ENCODE measurements at places on chromosomes 4 and X.

DNA sequence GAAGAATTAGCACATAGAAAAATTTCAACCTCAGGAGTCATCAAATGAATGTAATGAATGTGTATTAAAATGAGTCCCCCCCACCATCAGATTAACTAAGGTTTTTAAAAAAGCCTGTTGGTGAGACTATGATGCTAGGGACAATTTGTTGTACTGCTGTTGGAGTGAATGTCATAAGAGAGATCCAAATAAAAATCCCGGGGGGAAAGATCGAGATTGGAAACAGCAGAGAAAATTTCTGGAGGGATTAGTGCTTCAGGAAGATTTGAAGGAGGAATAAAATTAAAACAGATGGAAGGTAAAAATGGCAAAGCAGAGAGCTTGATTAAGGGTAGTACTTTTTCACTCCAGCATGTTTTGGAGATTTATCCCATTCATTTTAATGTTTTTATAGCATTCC lies 25.9 kb upstream of the SFRP2 start:
- DNase-seq = no peak

- no peak for DNase-seq
Observed at GRCh38 chr4:81218206-81218605, 3.2 kb upstream of the PRKG2 start.

DNA sequence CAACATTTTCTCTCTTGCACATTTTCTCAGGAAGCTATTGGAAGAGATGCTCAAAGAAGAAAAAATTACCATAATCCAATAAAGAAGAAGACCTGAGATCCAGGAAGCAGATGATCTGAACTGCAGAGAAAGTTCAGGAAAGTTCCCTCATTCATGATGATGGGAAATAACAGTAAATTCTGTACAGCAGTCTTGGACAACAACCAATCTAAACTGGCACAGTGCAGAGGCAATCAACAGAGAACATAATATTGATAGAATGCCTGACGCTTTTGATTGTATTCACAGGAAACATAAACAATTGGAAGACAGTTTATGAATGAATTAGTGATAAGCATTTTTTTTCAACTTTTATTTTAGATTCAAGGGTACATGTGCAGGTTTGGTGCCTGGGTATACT lies 428.9 kb downstream of the KCTD8 start:
- no peak for DNase-seq

DNA sequence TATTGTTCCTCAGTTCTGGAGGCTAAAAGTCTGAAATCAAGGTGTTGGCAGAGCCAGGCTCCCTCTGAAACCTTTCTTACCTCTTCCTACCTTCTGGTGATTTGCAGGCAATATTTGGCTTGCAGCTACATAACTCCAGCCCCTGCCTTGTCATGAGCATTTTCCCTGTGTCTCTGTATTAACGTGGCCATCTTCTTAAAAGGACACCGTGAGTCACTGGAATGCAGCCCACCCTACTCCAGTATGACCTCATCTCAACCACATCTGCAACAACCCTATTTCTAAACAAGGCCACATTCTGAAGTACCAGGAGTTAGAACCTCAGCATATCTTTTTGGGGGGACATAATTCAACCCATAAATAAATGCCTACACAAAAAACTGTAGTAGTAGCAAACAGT lies 40.7 kb downstream of the FANCB start:
- no peak for DNase-seq

GRCh38 chr4:158816955-158817354 lies 48.1 kb downstream of the FNIP2 start:
- DNase-seq = no peak

DNA sequence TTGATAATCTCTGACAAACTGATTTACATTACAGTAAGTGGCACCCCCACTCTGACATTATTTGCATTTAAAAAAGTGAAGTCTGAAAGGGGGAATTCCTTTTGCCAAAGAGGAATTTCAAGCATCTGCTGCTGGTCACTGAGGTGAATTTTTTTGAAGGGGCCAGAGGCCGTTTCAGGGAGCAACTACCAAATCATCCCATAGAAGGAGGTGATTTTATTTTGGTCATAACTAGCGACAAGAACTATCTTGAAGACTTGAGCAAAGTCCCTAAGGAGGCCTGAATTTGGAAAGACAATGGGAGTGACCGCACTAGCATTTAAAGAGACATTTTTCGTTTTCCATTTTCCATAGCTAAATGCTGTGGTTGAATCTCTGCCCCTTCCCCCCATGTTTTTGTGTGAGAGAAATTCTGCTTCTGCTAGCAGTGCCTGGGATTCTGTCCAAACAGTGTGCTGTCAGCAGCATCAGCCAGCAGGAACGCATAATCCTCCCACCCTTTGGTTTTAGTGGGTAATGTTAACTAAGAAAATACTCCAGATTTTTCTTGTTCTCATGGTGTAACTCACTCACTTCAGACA lies 110.1 kb upstream of the MED14 start:
- DNase-seq = no peak

DNA sequence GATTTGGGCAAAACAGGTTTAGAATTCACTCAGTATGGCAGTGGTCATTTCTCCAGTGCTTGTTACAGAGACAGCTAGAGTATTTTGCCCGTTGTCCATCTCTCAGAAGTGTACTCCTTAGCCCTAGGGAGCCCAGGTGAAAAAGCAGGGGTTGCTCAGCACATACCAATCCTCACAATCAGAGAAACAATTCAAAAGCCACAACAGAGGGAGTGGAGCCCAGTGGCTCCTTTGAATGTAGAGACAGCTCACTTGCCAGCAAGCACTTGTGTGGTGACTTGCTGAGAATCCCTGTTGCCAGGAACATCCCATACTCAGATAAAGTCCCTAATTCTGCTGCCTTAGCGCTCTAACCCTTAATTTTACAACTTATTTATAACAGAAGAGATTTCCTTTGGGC lies 1488.3 kb downstream of the RPA4 start:
- DNase-seq = no peak

DNA sequence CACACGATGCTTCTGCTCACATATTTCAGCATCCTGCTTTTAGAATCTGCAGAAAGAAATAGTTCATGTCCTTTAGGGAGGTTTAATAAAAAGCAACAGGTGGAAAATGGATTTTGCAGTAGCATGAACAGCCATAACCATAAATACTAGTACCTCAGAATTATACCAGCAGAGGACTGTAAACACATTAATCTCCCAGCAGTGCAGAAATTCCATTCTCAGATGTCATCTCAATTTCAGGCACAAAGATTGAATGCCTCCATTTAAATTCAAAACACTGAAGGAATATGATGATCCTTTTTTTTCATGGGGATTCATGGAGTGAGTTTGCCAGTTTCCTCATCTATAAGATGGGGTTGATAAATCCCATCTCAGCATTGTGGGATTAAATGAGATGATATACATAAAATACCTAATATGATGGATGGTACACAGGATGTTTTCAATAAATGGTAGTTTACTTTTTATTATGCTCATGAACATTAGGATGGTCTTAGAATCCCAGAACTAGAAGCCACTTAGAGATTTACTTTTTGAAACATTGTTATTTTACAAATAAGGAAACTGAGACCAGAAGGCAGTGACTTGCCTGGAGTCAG lies 566 bp upstream of the LIMCH1 start:
- DNase-seq = no peak

- DNase-seq = no peak
Observed at GRCh38 chr4:113539408-113539807, 222.1 kb downstream of the CAMK2D start.

GRCh38 chr4:96073461-96073860 lies 233.6 kb downstream of the PDHA2 start:
- no peak for DNase-seq

- DNase-seq = no peak
Observed at GRCh38 chr4:11843927-11844326, 415.2 kb upstream of the HS3ST1 start.

- DNase-seq = no peak
Observed at GRCh38 chrX:17531500-17531899, 156.5 kb downstream of the NHS start.

- no peak for DNase-seq
Observed at GRCh38 chrX:84168574-84168973, 19.4 kb downstream of the RPS6KA6 start.

DNA sequence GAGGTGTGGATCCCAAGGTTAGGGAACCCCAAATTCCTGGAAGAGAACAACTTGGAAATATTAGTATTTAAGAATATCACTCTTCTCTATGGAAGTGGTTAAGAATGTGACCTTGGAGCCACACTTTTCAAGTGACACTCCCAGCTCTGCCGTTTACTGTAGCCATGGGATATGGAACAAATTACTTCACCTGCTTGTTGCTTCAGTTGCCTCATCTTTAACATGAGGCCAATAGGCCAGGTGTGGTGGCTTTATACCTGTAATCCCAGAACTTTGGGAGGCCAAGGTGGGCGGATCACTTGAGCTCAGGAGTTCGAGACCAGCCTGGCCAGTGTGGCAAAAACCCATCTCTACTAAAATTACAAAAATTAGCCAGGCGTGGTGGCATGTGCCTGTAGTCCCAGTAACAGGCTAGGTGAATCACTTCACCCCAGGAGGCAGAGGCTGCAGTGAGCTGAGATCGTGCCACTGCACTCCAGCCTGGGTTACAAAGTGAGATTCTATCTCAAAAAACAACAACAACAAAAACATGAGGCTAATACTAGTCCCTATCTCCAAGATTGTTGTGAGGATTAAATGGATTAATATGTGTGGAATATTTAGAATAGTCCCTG lies 13.0 kb downstream of the IL13RA1 start:
- DNase-seq = no peak

GRCh38 chrX:13081395-13082205 lies 37.2 kb upstream of the FAM9C start:
- DNase-seq = no peak

GRCh38 chrX:65600106-65600505 lies 65.5 kb upstream of the LAS1L start:
- DNase-seq = no peak

GRCh38 chrX:12113321-12113720 lies 25.0 kb upstream of the FRMPD4 start:
- no peak for DNase-seq

- DNase-seq = no peak
Observed at GRCh38 chr4:125319311-125319710, 4.6 kb downstream of the FAT4 start.

GRCh38 chrX:40104630-40104984 lies 6.8 kb upstream of the BCOR start:
- no peak for DNase-seq

GRCh38 chr4:72442715-72443114 lies 126.3 kb downstream of the ADAMTS3 start:
- no peak for DNase-seq

DNA sequence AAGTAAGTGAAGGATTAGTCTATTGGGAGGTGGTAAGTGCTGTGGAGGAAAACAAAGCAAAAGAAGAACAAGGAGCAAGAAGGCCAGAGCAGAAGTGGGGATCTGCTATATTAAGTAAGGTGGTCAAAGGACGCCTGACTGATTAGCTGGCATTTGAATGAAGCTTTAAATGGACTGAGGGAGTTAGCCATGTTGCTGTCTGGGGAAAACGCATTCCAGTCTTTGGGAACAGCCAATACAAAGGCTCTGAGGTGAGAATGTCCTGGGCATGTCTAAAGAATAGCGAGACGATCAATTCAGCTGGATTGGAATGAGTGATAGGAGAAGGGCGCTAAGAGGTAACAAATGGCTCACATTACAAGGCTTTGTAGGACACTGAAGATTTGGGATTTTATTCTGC lies 48.5 kb upstream of the ATOH1 start:
- no peak for DNase-seq

- no peak for DNase-seq
Observed at GRCh38 chr4:188433741-188434315, 294.6 kb downstream of the TRIML1 start.

DNA sequence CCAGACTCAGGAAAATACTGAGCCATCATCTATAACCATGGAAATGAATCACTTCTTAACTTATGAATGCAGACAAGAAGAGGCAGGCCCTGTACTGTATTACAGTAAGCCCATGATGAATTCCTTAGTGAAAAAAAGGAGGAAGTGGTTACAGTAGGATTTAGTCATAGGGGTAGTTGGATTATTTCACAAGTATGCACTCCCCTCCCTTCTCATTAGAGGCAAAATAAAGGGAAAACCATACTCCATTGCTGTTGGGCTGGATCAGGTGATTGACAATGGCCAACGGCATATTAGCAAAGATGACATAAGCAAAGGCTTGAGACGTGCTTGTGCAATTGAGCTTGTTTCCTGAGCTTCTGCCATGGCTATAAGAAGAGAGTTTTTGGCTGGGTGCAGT lies 181.1 kb upstream of the PRPS2 start:
- no peak for DNase-seq

- no peak for DNase-seq
Observed at GRCh38 chr4:188450571-188450970, 311.3 kb downstream of the TRIML1 start.

- DNase-seq = no peak
Observed at GRCh38 chr4:133802359-133803140, 399.0 kb downstream of the PABPC4L start.

- DNase-seq = no peak
Observed at GRCh38 chrX:135893294-135893817, at the start of the genes CT45A10 and SAGE1. TSS of gene CT45A10 (minus strand) at chrX:135893444. CDS start at chrX:135885344, 8,100 bp downstream. TSS of gene SAGE1 (plus strand) at chrX:135893716. CDS start at chrX:135896243, 2,527 bp downstream.

GRCh38 chrX:53159184-53159583 lies 65.2 kb downstream of the KANTR start:
- DNase-seq = no peak

GRCh38 chrX:153245288-153245731 lies 66.2 kb downstream of the MAGEA1 start:
- DNase-seq = no peak

GRCh38 chr4:184399512-184399908 lies 74.8 kb downstream of the IRF2 start:
- no peak for DNase-seq

DNA sequence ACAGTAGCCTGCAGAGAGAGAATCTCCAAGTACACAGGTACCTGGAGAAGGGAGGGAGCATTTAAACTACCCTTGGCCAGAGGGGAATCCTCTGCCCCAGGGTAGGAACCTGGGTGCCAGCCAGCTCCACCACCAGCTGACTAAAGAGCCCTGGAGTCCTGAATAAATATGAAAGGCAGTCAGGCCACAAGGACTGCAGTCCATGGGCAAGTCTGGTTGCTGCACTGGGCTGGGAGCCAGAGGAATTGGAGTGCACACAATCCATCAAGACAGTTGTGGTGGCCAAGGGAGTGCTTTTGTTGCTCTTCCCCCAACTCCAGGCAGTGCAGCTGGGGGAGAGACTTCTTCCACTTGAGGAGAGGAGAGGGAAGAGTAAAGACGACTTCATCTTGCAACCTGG lies 172.5 kb downstream of the HNRNPD start:
- DNase-seq = no peak

- no peak for DNase-seq
Observed at GRCh38 chr4:34170946-34171345, 2073.4 kb downstream of the ARAP2 start.

DNA sequence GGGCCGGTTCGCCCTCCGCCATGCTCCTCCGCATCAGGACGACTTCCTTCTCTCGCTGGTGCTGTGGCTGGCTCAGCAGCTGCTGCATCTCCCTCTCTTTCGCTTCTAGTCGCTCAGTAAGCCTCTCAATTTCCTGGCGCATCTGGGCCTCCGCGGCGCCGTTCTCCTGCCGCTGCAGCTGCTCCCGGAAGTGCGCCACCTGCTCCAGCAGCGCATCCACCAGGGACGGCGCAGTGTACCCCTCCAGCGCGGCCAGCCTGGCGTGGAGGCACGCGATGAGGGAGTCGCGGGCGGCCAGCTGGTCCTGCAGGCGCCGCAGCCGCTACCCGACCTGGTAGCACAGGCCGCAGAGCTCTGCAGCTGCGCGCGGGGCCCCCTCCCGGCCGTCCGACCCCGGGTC lies 97.4 kb upstream of the MED14 start:
- DNase-seq = no peak

GRCh38 chrX:50188859-50189600 lies 11.8 kb downstream of the AKAP4 start:
- DNase-seq = no peak

- DNase-seq = no peak
Observed at GRCh38 chr4:68272860-68273259, 27.4 kb upstream of the TMPRSS11B start.

Data from GM18507 (cell line).